ENCODE measurements at places on chromosomes 1 and 21.
A peak's percentile ranks its signal among the peaks of the same experiment; 100 is the strongest.

DNA sequence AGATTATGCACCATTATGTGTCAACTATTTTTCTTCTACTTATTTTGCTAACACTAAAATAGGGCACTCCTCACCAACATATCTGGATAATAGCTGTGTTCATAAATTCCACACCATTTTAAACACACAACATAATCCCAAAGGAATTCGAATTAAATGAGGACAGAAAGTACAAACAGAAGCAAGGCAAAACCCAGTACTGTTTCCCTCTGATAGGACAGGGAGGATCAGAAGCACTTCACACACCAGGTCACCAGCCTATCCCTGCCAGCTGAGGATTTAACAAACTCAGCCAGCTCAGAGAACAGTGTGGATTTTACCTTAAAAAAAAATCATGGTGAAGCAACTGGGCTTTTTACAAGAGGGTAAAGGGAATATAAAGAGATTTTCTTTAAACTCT lies 20.0 kb downstream of the CRYZ start:
- DNase-seq: peak; percentile 6

DNA sequence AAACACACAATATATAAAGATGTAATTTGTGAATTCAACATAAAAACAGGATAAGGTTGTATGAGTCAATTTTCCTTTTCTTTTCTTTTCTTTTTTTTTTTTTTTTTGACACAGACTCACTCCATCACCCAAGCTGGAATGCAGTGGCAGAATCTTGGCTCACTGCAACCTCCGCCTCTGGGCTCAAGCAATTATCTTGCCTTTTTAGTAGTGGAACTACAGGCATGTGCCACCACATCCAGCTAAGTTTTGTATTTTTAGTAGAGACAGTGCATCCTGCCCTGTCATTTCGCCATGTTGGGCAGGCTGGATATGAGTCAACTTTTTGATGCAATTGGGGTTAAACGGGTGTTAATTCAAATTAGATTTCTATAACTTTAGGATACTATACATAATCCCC lies 10.3 kb upstream of the SPRR2B start:
- DNase-seq: no peak

- no peak for DNase-seq
These were observed 176.9 kb upstream of the HMGB4 start for GRCh38 chr1:33687000-33687399.

GRCh38 chr1:23836037-23836436 lies 10.8 kb upstream of the HMGCL start:
- no peak for DNase-seq

- peak; percentile 27 for DNase-seq
These were observed 32.2 kb upstream of the CYP4X1 start for GRCh38 chr1:46991083-46991923.

DNA sequence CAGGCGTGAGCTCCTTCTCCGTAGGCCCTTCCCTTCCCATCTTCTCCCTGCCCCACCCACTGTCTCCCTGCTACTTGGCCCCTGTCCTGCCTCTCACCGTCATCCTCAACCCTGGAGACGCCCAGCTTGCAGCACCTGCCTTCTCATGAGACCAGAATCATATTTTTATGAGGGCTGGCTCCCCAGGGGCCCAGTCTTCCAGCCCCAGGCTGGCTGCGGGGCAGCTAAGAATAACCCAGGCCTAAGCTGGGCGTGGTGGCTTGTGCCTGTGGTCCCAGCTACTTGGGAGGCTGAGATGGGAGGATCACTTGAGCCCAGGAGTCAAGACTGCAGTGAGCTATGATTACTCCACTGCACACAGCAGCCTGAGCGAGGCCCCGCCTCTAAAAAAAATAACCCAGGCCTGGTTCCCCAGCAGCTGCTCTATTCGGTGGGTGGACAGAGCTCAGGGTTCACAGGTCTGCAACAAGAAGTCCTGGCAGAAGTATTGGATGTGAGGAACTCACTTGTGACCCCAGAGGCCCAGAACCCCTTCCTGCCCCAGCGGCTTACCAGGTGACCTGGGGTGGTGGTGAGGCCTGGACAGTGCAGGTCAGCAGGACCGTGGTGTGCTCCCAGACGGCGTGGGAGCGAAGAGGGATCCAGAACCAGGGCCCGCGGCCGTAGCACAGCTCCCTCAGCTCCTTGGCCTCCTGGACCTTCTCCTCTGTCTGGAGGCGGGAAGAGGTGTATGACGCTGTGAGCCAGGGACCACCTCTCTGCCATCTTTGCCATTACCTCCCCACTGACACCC lies 6.4 kb downstream of the MYOM3 start:
- no peak for DNase-seq

- DNase-seq: no peak
These were observed 3.2 kb downstream of the SLC2A1 start for GRCh38 chr1:42955311-42956063.

DNA sequence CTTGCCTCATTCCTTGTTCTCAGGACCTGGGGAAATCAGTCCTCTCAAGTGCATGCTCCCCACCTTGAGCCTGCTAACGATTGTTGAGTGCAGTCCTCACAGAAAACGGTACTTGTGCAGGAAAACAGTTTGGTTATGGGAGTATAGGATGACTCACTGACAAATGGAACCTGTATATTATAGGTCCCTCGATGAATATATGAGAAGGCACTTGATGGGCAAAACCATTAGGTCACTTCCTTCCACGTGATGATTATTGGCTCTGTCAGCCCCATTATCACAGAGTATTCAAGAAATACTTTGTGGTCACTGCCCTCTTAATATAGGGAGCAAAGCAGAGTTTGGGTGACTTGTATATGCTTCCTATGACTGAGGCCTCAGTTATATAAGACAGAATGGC lies 6.2 kb downstream of the CCDC17 start:
- peak; percentile 6 for DNase-seq

- no peak for DNase-seq
These were observed 44.1 kb downstream of the MEGF6 start for GRCh38 chr1:3566951-3567804.

GRCh38 chr1:154730259-154730658 lies 122.3 kb upstream of the ADAR start:
- peak; percentile 57 for DNase-seq

- peak; percentile 78 for DNase-seq
These were observed 39.5 kb upstream of the DDAH1 start for GRCh38 chr1:85504417-85504816.

GRCh38 chr1:153801786-153802697 lies 26.8 kb downstream of the SLC27A3 start:
- DNase-seq: no peak

DNA sequence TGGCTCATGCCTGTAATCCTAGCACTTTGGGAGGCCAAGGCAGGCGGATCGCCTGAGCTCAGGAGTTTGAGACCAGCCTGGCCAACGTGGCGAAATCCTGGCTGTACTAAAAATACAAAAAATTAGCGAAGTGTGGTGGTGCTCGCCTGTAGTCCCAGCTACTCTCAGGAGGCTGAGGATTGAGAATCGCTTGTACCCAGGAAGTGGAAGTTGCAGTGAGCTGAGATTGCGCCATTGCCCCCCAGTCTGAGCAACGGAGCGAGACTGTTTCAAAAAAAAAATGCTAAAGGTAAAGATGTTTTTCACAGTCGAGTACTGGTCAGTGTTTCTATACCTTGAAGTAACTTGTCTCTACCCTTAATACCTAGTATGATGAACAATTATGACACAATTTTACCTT lies 11.1 kb downstream of the GLRX2 start:
- DNase-seq: no peak

DNA sequence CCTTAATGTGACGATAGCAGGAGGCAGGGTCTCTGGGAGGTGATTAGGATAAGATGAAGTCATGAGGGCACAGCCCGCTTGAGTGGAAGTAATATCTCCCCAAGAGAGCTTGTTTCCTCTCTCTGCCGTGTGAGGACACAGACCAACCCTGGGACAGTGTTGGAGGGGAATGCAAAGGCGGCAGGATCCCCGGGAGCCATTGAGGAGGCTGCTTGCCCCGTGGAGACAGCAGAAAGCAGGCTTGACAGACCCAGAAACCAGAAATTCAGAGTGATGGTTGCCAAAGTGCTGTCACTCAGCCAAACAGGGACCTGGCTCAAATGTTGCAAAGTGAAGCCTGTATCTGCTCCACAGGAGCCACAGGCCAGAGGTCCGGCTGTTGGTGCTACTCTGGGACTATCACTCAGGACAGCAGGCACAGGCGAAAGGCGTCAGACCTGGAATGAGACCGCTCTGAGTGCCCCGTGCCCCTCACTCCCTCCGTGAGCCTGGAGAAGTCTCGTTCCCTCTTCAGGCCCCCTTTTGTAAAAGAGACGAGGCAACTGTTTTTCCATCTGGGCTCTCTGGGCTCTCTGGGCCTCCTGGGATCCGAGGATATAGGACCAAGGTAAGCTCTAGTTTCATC lies 96.6 kb upstream of the VANGL1 start:
- DNase-seq: no peak

GRCh38 chr1:228214921-228215662 lies 7.2 kb downstream of the OBSCN start:
- DNase-seq: no peak

- DNase-seq: no peak
These were observed 331.5 kb downstream of the CHRM3 start for GRCh38 chr1:239717918-239718184.

DNA sequence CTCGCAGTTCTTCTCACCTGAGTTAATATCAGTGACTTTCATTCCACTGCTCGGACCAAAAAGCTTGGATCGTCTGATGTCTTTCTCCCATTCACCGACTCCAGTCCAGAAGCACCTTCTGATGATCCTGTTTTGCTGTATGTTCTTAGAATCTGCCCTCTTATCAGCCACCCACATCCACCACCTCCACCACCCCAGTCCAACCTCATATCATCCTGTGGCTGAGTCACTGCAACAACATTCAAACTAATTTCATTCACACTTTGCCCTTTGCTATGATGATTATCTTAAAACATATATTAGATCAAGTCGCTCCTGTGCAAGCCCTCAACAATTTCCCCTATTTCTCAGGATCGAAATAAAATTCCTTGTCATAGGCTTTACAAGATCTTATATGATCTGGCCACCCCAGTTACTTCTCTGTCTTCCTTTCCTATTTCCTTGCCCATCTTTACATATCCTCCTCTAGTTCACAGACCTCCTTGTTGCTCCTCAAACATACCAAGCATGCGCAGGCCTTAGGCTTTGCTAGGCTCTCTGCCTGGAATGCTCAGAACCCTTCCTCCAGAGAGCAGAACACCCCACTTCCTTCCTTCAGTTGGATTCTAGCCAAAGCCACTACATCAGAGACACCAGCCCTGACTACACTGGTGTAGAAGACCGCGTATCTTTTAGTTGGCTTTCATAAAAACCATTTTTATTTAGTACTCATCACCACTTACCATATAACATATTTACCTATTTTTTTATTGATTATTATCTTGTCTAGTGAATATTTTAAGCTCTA lies 335.7 kb upstream of the GREM2 start:
- no peak for DNase-seq

- peak; percentile 49 for DNase-seq
These were observed 163.3 kb downstream of the TM2D1 start for GRCh38 chr1:61561666-61562065.

GRCh38 chr1:77487631-77488030 lies 194.8 kb downstream of the ZZZ3 start:
- DNase-seq: no peak

GRCh38 chr1:154558720-154559465 lies 431 bp upstream of the UBE2Q1 start:
- peak; percentile 99 for DNase-seq
